Aorta (tissue), 5 donors: ENCODE measurements at places on chromosomes 4 and X. TPM values are rescaled to one million over a fixed set of nuclear protein-coding genes. Genes with fewer than 3 reads are reported as not detected.

Gene GPR50
- total RNA-seq = not detected

Gene AVPR2
- 4.6 TPM for total RNA-seq

DNA sequence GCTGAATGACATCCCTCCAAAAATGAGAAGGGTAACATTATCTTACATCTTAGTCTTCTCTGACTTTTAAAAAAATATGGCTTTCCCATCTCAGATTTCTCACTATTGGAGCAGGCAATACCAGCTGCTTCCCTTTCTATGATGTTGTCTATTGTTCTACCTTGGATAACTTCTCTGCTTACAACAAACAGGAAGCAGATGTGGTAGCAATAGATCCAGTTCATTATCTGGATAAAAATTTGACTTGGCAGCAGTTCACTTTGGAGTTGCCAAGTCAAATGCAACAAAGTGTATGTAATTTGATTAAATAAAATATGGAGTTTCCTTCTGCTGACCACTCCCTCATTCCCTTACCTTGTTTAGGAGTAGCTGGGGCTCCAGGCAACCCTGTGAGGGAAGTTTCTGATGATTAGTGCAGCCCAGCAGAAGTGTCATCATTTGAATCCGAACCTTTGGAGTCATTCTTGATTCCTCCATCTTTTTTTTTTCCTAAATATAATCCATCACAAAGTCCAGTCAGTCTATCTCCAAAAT lies 72.0 kb upstream of the GPRIN3 start:
- DNase-seq = no peak
- H3K27ac ChIP-seq = no peak overlapping the region
- H3K36me3 ChIP-seq = no peaks in the 10 kb centered on the region
- no peaks in the 10 kb centered on the region for H3K27me3 ChIP-seq
- H3K4me1 ChIP-seq = no peaks in the 10 kb centered on the region
- no peak overlapping the region for H3K4me3 ChIP-seq

Gene CPE
- 443 TPM for total RNA-seq

GRCh38 chrX:53084863-53085262 lies 2.7 kb downstream of the TSPYL2 start:
- no peak overlapping the region for H3K4me3 ChIP-seq
- no peak for DNase-seq
- H3K4me1 ChIP-seq = peaks cover 2% of the 10 kb centered on the region
- H3K36me3 ChIP-seq = no peaks in the 10 kb centered on the region
- no peaks in the 10 kb centered on the region for H3K27me3 ChIP-seq

- H3K4me3 ChIP-seq = no peak overlapping the region
- H3K27me3 ChIP-seq = no peaks in the 10 kb centered on the region
- no peaks in the 10 kb centered on the region for H3K4me1 ChIP-seq
- no peak for DNase-seq
- no peaks in the 10 kb centered on the region for H3K36me3 ChIP-seq
Measured at GRCh38 chrX:152871260-152871659, 26.6 kb upstream of the ZNF185 start.

Gene CSAG2
- total RNA-seq = not detected
